SK-N-DZ (cell line): ENCODE measurements at places on chromosomes 13 and 19.

GRCh38 chr13:33202644-33203169 lies 82.8 kb downstream of the STARD13 start:
- DNase-seq, result no peak

- DNase-seq, result no peak
Observed at GRCh38 chr19:43620061-43621001, 902 bp upstream of the ZNF428 start.

DNA sequence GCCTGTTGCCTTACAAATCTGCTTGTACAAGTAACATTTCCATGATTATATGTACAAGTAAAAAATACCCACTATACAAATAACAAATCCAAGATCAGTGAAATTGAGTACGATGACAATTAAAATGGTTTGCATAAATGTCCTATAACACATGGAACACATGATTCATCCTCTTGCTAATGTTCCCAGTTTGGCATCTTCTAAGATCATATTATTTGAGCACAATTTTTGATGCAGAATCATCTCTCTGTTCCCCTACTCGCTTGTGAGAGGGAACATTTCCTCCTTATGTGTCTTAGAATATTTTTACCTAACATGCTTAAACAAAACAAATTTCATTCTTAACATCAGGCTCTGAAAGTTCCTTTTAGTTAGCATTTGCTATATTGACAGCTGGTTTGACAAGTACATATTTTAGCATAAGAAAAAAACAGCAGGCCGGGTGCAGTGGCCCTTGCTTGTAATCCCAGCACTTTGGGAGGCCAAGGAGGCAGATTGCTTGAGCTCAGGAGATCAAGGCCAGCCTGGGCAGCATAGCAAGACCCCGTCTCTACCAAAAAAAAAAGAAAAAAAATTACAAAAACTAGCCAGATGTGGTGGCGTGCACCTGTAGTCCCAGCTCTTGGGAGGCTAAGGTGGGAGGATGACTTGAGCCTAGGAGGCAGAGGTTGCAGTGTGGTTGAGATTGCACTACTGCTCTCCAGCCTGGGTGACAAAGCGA lies 14.2 kb downstream of the ZNF331 start:
- no peak for DNase-seq

DNA sequence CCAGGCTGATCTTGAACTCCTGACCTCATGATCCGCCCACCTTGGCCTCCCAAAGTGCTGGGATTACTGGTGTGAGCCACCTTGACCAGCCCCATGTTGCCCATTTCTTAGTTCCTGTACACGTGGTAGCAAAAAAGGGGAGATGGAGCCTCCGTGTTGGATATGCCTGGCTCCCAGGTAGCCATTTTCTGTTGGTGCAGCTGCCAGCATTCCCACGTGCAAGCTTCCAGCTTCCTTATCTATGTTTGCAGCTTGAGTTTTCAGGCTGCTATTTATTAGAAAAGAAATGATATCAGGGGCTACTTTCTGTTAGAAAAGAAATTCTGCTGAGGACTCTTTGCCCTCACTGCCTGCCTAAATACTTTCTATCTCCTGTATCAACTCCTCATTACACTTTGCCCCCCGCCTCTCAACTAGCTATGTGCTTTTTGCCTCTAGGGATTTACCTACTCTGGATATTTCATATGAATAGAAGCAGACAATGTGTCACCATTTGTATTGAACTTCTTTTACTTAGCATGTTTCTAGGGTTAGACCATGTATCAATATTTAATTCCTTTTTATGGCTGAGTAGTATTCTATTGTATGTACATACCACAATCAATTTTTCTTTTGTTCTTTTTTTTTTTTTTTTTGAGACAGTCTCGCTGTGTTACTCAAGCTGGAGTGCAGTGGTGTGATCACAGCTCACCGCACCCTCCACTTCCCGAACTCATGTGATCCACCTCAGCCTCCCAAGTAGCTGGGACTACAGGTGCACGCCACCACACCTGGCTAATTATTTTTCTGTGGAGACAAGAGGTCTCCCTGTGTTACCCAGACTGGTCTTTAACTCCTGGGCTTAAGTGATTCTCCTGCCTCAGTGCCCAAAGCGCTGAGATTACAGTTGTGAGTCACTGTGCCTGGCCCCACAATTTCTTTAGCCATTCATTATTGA lies 3.4 kb upstream of the TMED1 start:
- DNase-seq, result no peak

DNA sequence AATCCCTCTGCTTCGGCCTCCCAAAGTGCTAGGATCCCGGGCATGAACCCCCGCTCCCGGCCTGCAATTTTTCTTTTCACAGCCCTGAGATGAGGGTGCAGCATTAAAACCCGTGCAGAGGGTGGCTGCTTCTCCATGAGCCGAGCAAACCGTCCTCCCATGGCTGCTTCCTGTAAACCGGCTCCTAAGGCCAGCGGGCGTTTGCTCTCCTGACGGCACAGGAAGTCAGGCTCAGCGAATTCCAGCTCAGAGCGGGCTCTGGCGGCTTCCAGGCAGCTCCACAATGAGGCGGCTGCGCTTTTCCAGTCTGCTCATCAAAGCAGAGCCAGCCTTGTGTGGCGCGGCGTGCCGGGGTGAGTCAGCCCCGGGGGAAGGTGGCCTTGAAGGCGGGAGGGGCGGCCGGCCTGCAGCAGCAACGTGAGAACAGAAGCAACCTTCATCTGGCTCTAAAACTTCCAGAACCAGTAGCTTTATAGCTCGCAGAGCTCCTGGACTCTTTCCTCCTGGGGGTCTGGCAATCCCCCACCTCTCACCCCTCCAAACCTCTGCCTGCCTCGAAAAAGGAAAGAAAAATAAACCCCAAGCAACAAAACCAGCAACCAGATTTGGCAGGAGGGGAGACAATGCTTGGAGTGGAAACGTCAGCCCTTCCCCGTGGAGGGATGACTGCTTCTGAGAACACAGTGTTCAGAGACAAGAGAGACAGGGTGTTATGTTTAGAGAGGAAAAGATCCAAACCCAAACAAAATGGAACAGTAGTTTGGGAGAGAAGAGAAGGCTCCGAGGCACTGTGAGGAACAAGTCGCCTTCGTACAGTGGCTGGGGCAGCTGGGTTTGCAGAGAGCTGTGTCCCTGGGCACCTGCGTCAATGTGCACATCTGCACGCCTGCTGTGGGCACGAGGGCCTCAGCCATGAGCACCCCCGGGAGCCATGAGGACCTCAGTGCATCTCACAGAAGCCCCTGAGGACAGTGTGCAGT lies 67.8 kb downstream of the GADD45B start:
- DNase-seq, result peak; percentile 62

DNA sequence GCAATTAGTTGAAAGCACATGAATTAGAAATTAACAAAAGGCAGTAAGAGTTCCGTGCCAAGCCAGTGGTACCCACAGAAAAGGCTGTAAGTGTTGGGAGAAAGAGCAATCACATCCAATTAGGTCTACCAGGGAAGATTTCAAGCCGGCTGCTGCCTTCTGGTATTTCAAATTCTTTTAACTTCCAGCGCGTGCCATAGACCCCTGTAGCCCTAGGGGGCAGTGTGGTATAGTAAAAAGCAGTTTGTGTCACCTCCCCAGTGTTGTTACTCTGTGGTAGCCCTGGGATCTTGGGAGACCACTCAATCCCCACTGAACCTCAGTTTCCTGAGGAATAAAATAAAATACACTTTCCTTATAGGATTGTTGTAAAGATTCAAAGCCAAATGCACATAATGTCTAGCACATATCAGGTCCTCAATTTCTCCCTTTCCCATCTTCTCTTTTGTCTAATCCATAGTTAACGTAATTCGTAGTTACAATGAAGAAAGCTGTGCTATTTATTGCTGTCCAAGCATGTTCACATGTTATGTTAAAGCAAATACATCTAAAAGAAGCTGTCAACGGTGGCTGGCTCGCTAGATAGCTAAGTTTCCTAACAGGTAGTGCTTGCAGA lies 230.2 kb downstream of the TDRD3 start:
- DNase-seq, result peak; percentile 53
